ENCODE measurements at places on chromosomes 13 and 19. TPM values are rescaled to one million over a fixed set of nuclear protein-coding genes. Genes with fewer than 3 reads are reported as not detected.

DNA sequence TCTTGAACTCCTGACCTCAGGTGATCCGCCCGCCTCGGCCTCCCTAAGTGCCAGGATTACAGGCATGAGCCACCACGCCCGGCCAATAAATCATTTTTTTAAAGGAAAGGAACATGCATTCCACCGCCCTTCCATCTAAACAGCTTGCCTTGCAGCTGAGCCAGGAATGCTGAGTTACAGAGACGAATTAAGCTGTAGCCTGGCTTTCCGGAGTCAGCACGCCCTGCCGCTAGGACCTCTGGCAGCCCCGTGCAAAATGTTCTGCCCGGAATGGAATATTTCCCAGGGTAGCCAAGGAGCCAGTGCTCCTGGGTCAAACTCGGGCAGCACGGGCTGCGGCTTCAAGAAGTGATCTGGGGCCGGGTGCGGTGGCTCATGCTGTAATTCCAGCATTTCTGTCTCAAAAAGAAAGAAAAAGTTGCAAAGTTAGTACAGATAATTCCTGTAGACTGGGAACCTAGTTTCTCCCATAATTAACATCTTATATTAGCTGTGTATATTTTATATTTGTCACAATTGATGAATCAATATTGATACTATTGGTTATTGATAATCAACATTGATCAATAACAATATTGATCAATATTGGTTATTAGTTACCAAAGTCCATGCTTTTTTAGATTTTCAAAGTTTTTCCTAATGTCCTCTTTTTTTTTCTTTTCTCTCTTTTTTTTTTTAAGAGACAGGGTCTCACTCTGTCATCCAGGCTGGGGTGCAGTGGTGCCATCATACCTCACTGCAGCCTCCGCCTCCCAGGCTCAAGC lies 19.2 kb downstream of the ATCAY start:
- H3K27ac ChIP-seq, result no peak overlapping the region
- no peaks in the 10 kb centered on the region for H3K36me3 ChIP-seq
- no peak for DNase-seq
- H3K4me3 ChIP-seq, result no peak overlapping the region
- no peaks in the 10 kb centered on the region for H3K27me3 ChIP-seq

- no peaks in the 10 kb centered on the region for H3K4me1 ChIP-seq
- H3K36me3 ChIP-seq, result no peaks in the 10 kb centered on the region
- no peak for DNase-seq
- no peak overlapping the region for H3K4me3 ChIP-seq
- H3K27ac ChIP-seq, result no peak overlapping the region
Measured at GRCh38 chr13:20151016-20151415, 9.8 kb downstream of the GJA3 start.

GRCh38 chr13:24906268-24906667 lies 142.3 kb downstream of the RNF17 start:
- H3K4me1 ChIP-seq, result no peaks in the 10 kb centered on the region
- no peak overlapping the region for H3K4me3 ChIP-seq
- no peaks in the 10 kb centered on the region for H3K27me3 ChIP-seq
- H3K27ac ChIP-seq, result no peak overlapping the region
- DNase-seq, result no peak
- H3K36me3 ChIP-seq, result no peaks in the 10 kb centered on the region

DNA sequence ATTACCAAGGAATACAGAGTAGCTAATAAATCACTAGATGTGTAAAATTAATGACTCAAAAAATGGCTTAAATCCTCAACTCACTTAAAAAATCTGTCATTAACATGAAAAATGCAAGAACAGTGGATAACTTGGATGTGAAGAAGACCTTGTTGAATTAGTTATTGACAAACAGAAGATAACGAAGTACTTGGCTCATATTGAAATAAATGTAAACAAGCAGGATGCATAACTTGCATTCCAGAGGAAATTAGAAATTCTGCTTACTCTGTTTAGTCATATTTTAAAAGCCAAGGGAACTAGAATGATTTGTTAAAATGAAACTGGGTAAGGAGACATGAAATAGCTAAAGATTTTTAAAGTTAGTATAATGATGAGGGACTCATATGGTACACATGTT lies 1812.2 kb downstream of the PCDH9 start:
- no peak for DNase-seq
- no peaks in the 10 kb centered on the region for H3K36me3 ChIP-seq
- no peaks in the 10 kb centered on the region for H3K4me1 ChIP-seq
- no peak overlapping the region for H3K27ac ChIP-seq

TBC1D4 gene
- total RNA-seq, result 20.7 TPM

KLK2 gene
- not detected for total RNA-seq

ICAM5 gene
- total RNA-seq, result 0.29 TPM

TRPM4 gene
- 19.1 TPM for total RNA-seq

RASIP1 gene
- 105 TPM for total RNA-seq

Measured in uterus (tissue), 4 donors.